ENCODE measurements at places on chromosomes 16 and 17.
A peak's percentile ranks its signal among the peaks of the same experiment; 100 is the strongest.

GRCh38 chr16:84228256-84228838 is 11.5 kb downstream of the KCNG4 start:
- H3K27ac ChIP-seq, result no peak overlapping the region
- H3K27me3 ChIP-seq, result no peaks in the 10 kb centered on the region
- H3K36me3 ChIP-seq, result no peaks in the 10 kb centered on the region

- H3K4me3 ChIP-seq, result no peak overlapping the region
- H3K27me3 ChIP-seq, result no peaks in the 10 kb centered on the region
- H3K36me3 ChIP-seq, result no peaks in the 10 kb centered on the region
- H3K4me1 ChIP-seq, result no peaks in the 10 kb centered on the region
Measured at GRCh38 chr16:76654088-76654820, 377.1 kb downstream of the CNTNAP4 start.

GRCh38 chr17:17609121-17609520 is 17.6 kb upstream of the PEMT start:
- no peak for DNase-seq
- H3K36me3 ChIP-seq, result no peaks in the 10 kb centered on the region
- no peaks in the 10 kb centered on the region for H3K4me1 ChIP-seq
- no peak overlapping the region for H3K4me3 ChIP-seq

DNA sequence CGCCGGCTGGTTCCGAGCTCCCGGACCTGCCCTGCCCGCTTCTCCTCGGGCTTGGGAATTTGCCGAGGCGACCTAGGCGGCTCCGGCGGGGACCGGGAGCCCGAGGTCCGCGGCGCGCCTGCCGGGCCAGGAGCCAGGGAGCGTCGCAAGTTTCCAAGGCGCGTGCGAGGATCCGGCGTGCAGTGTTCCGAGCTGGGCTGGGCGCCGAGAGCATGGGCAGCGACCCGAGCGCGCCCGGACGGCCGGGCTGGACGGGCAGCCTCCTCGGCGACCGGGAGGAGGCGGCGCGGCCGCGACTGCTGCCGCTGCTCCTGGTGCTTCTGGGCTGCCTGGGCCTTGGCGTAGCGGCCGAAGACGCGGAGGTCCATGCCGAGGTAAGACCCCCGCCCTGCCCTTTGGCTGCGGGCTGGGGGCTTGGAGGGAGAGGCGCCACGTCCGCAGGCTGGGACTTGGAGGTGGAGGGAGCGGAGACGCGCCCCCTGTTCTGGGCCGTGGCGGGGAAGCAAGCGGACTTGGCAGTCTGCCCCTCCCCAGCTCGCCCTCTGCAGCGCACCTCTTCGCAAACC is 668 bp downstream of the MMP15 start:
- H3K4me3 ChIP-seq, result peak overlapping the region; percentile 67
- no peaks in the 10 kb centered on the region for H3K36me3 ChIP-seq
- H3K27ac ChIP-seq, result no peak overlapping the region
- peaks cover 13% of the 10 kb centered on the region for H3K27me3 ChIP-seq
- no peak for DNase-seq

- H3K27ac ChIP-seq, result no peak overlapping the region
- no peaks in the 10 kb centered on the region for H3K27me3 ChIP-seq
- no peak for DNase-seq
- H3K4me3 ChIP-seq, result no peak overlapping the region
- H3K4me1 ChIP-seq, result peaks cover 5% of the 10 kb centered on the region
- H3K36me3 ChIP-seq, result no peaks in the 10 kb centered on the region
Measured at GRCh38 chr17:27746881-27747280, 53.4 kb downstream of the NOS2 start.

DNA sequence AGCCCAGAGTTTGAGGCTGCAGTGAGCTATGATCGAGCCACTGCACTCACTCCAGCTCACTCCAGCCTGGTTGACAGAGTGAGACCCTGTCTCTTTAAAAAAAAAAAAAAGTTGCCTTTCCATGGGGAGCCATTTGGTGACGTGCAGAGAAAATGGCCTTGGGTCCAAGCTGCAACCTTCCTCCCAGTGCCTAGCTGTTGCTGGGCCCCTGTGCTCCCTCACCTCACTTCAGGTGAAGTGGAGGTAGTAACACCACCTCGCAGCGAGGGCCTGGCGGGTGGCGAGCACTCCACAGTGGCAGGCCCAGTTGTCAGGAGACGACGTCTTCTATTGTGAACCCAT is 17.4 kb downstream of the SYT17 start:
- no peaks in the 10 kb centered on the region for H3K4me1 ChIP-seq
- DNase-seq, result no peak
- H3K27ac ChIP-seq, result no peak overlapping the region
- no peak overlapping the region for H3K4me3 ChIP-seq
- H3K27me3 ChIP-seq, result no peaks in the 10 kb centered on the region

GRCh38 chr17:9924735-9925191 is 19.7 kb upstream of the RCVRN start:
- peak; percentile 48 for DNase-seq
- H3K4me1 ChIP-seq, result no peaks in the 10 kb centered on the region
- H3K27ac ChIP-seq, result no peak overlapping the region
- no peaks in the 10 kb centered on the region for H3K27me3 ChIP-seq
- H3K4me3 ChIP-seq, result no peak overlapping the region

GRCh38 chr17:2380226-2380922 is 20.5 kb downstream of the MNT start:
- no peak overlapping the region for H3K4me3 ChIP-seq
- no peak overlapping the region for H3K27ac ChIP-seq
- no peak for DNase-seq
- H3K4me1 ChIP-seq, result no peaks in the 10 kb centered on the region
- H3K27me3 ChIP-seq, result no peaks in the 10 kb centered on the region

- H3K27ac ChIP-seq, result no peak overlapping the region
- H3K4me3 ChIP-seq, result no peak overlapping the region
- no peaks in the 10 kb centered on the region for H3K36me3 ChIP-seq
- H3K27me3 ChIP-seq, result no peaks in the 10 kb centered on the region
- no peak for DNase-seq
Measured at GRCh38 chr16:19192865-19193264, 24.8 kb downstream of the SYT17 start.

- peak overlapping the region; percentile 66 for H3K4me3 ChIP-seq
- peak; percentile 71 for DNase-seq
- H3K36me3 ChIP-seq, result peaks cover 5% of the 10 kb centered on the region
- peak overlapping the region; percentile 99 for H3K27ac ChIP-seq
Measured at GRCh38 chr17:76481071-76481655, 13.8 kb downstream of the AANAT start.

DNA sequence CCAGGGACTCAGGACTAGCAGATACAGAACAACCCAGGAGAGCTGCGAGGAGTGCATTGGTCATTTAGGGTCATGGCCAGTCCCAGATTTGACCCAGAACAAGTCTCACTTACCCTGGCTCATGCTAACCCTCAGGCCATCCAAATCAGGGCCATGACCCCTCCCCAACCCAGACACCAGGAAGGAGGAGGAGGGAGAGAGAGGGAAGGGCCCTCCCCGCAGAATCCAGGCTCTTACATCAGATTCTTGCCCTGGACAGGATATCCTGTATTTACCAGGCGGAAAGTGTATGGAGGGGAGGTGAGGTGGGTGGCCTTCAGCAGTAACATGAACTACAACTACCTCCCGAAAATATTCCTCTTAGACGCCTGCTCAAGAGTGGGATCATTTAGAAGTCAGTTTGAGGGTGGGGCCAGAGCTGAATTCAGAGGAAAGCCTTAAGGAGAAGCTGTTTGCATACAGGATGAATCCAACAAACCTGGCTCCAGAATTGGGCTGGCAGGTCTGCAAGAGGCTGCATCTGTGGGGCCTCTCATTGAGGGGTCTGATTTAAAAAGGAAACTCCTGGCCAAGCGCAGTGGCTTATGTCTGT is 2.1 kb downstream of the VAT1 start:
- no peaks in the 10 kb centered on the region for H3K27me3 ChIP-seq
- peaks cover 10% of the 10 kb centered on the region for H3K4me1 ChIP-seq
- H3K27ac ChIP-seq, result no peak overlapping the region
- H3K4me3 ChIP-seq, result no peak overlapping the region

- no peaks in the 10 kb centered on the region for H3K27me3 ChIP-seq
- DNase-seq, result no peak
- H3K4me1 ChIP-seq, result no peaks in the 10 kb centered on the region
- H3K36me3 ChIP-seq, result no peaks in the 10 kb centered on the region
- H3K27ac ChIP-seq, result no peak overlapping the region
Measured at GRCh38 chr16:53672461-53672860, 31.2 kb downstream of the RPGRIP1L start.

DNA sequence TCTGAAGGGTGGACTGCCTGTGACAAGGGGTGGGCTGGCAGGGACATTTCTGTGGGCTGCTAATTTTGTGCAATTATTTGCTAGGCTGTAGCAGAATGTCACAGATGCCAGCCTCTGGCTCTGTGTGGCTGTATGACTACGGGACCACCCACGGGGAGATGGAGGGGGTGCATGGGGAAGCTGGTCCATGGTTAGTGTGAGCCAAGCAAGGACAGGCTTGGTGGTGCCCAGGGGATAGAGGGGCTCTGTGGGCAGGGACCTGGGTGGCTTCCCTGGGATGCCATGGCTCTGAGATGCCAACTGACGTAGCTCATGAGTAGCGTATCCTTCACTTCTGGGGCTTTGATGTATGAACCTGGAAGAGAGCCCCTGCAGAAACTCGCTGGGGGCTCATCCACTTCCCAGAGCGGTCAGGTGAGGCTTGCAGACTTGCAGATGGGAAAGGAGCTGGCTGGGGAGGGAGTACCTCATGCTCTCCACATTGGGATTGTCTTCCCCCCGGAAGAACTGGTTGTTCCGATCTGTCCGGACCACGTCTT is 87.2 kb downstream of the TBC1D16 start:
- no peaks in the 10 kb centered on the region for H3K4me1 ChIP-seq
- no peak overlapping the region for H3K4me3 ChIP-seq
- no peak overlapping the region for H3K27ac ChIP-seq
- H3K36me3 ChIP-seq, result no peaks in the 10 kb centered on the region
- H3K27me3 ChIP-seq, result peaks cover 1% of the 10 kb centered on the region

GRCh38 chr16:30987581-30988190 is 2.7 kb downstream of the HSD3B7 start:
- H3K4me1 ChIP-seq, result no peaks in the 10 kb centered on the region
- no peak overlapping the region for H3K27ac ChIP-seq
- DNase-seq, result no peak
- H3K36me3 ChIP-seq, result peaks cover 5% of the 10 kb centered on the region

DNA sequence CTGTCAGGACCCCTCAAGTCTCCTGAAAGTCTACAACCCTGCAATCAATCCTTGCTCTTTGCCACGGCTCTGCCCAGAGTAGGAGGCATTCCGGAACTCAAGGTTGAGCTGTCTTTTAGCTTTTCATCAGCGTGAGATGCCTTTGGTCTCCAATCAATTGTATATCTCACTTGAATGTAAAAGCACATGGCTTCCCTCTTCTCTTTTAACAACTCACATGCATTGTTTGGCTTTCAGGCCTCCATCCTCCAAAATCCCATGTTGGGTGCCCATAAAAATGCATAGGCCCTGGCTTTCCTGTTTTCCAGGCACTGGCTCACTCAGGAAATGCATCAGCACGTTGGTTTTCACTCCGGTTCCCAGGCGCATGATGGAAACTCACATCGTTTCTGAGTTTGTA is 64.0 kb upstream of the FOXF1 start:
- no peaks in the 10 kb centered on the region for H3K36me3 ChIP-seq
- peaks cover 7% of the 10 kb centered on the region for H3K27me3 ChIP-seq
- H3K4me3 ChIP-seq, result no peak overlapping the region
- no peak overlapping the region for H3K27ac ChIP-seq
- DNase-seq, result no peak

DNA sequence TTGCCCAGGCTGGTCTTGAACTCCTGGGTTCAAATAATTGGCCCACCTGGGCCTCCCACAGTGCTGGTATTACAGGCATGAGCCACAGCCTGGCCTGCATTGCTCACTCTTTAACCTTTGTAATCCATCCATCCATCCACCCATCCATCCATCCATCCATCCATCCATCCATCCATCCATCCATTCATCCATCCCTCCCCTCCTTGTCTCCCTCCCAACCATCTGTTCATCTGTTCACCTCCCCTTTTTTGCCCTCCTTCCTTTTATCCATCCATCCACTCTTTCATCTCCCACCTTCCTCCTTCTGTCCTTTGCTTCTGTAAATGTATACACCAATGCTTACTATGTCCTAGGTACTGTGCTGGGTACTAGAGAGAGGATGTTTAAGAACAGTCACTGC is 65.5 kb downstream of the CDK5R1 start:
- H3K4me1 ChIP-seq, result peaks cover 32% of the 10 kb centered on the region
- no peak overlapping the region for H3K27ac ChIP-seq
- no peak for DNase-seq
- no peaks in the 10 kb centered on the region for H3K36me3 ChIP-seq
- no peak overlapping the region for H3K4me3 ChIP-seq
- H3K27me3 ChIP-seq, result no peaks in the 10 kb centered on the region

GRCh38 chr16:14131774-14132695 is 60.9 kb downstream of the MRTFB start:
- no peaks in the 10 kb centered on the region for H3K36me3 ChIP-seq
- H3K4me3 ChIP-seq, result no peak overlapping the region
- no peaks in the 10 kb centered on the region for H3K27me3 ChIP-seq

- H3K27me3 ChIP-seq, result no peaks in the 10 kb centered on the region
- no peaks in the 10 kb centered on the region for H3K36me3 ChIP-seq
- no peak overlapping the region for H3K4me3 ChIP-seq
- no peaks in the 10 kb centered on the region for H3K4me1 ChIP-seq
Measured at GRCh38 chr16:78998879-78999278, 601.7 kb downstream of the MAF start.

DNA sequence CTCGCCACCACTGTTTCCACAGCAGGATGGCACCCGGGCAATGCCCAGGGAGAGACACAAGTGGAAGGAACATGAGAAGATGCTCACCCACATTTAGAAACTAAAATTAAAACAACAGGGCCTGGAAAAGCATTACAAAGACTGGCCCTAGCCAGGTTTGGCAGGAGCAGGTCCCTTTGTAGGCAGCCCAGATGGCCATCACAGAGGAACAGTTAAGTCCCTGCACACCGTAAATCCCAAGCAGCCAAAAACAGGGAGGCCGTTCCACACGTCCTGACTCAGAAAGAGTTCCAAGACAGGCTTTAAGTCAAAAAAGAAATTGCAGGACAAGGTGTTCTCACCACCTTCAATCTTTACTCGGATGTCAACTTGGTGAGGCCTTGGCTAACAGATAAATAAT is 127.1 kb downstream of the DYNLRB2 start:
- DNase-seq, result no peak
- no peaks in the 10 kb centered on the region for H3K36me3 ChIP-seq
- H3K4me1 ChIP-seq, result peaks cover 12% of the 10 kb centered on the region
- no peaks in the 10 kb centered on the region for H3K27me3 ChIP-seq
- H3K27ac ChIP-seq, result no peak overlapping the region

DNA sequence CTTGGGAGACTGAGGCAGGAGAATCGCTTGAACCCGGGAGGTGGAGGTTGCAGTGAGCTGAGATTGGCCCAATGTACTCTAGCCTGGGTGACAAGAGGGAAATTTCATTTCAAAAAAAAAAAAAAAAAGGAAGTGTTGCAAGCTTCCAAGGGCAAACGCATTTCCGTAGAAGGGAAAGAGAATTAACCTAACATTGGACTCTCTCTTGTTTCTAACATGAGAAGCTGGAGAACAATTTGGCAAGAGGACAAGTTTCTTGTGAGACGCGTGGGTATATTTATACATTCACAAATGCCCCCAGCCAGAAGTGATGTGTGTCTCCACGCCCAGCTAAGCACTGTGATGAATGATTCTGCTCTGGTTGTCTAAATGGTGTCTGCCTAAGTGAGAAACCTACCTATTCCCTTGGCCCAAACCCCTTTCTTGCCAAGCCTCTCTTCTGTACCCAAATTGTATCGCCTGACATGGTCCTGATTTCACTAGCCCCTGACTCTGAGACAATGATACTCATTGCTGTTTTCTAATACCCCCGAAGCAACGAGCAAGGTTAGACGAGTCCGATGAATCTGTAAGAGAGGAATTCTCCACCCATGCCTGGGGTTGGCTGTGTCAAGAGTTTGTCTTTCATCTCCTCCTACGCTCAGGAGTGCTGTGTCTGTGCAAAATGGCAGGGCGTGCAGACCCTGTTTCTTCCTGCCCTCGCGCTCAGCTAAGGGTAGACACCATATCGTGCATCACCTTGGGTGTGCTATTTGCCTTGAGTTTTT is 14.2 kb upstream of the ST6GALNAC2 start:
- H3K36me3 ChIP-seq, result no peaks in the 10 kb centered on the region
- H3K4me1 ChIP-seq, result no peaks in the 10 kb centered on the region
- DNase-seq, result no peak
- no peaks in the 10 kb centered on the region for H3K27me3 ChIP-seq
- H3K4me3 ChIP-seq, result no peak overlapping the region

Data from GM12878 (cell line).